Neural crest cell (in vitro differentiated cells): ENCODE measurements at places on chromosomes 16 and 17.

DNA sequence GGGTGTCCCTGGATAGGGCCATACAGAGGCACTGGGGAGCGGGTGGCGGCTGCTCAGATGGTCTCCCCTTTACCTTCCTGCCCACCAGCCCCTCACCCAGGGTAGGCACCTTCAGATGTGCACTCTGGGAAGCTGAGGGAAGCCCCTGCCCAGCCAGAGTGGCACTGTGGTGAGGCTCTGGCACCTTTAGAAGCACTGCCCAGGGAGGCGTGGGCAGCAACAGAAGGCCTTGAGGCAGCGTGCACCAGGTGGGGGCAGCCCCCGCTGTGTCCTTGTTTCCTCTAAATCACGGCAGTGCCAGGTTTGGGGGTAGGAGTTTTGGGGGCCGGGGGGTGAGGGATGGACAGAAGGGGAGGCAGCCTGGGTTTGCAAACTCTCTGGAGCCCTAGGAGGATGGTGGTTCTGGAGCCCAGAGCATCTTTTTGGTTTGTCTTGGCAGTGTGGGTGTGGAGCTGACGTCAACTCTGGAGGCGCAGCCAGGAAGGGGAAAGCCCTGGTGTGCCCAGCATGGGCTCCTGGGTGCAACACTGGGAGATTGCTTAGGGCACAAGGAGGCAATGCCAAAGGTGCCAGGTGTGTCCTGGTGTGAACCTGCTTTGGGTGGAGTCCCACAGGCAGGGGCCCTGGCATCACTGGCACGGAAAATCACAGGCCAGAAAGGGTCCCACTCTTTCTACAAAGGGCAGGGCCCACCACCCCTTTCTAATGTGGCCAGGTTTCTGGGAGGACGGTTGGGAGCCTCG lies 23.1 kb upstream of the CDC42EP4 start:
- no peaks in the 10 kb centered on the region for H3K36me3 ChIP-seq
- H3K27ac ChIP-seq = no peak overlapping the region
- H3K4me1 ChIP-seq = peaks cover 30% of the 10 kb centered on the region
- no peaks in the 10 kb centered on the region for H3K27me3 ChIP-seq
- no peak for DNase-seq
- H3K4me3 ChIP-seq = no peak overlapping the region

DNA sequence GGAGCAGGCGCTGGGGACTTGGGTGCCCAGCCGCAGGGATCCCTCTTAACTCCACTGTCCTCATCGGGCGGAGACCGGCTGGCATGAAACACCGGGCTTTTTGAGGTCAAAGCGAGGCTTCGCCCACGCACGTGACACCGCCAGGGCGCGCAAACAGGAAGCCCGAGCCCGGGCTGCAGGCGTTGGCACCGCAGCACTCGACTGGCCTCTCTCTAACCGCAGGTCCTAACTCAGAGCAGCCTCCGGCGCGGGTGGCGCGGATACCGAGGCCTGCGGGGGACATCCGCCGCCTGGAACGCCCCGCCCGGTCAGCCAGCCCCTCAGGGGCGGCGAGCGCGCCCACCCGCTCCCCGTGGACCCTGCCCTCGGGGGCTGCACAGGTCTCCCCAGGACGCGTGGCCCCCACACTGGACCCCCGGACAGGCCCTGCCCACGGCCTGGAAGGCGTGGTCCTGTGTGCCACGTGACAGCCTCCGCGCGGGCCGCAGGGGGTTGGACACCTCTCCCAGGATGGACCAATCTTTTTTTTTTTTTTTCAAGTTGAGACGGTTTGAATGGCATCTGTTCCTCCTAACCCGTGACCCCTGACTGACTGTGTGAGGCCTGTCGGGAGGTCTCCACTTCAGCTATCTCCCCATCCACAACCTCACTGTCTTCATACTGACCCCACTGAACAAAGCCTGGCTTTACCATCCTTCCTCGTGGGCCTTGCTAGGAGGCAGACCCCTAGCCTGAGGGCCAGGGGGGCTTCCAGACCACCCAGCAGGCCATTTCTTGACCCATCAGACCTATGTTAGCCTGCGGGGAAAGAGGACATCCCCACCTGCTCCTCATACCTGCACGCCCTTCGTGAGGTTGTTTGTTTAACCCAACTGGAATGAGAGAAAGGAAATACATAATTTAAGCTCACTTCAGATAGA lies 8.4 kb upstream of the SLC47A2 start:
- peak overlapping the region; percentile 19 for H3K27ac ChIP-seq
- no peaks in the 10 kb centered on the region for H3K27me3 ChIP-seq

DNA sequence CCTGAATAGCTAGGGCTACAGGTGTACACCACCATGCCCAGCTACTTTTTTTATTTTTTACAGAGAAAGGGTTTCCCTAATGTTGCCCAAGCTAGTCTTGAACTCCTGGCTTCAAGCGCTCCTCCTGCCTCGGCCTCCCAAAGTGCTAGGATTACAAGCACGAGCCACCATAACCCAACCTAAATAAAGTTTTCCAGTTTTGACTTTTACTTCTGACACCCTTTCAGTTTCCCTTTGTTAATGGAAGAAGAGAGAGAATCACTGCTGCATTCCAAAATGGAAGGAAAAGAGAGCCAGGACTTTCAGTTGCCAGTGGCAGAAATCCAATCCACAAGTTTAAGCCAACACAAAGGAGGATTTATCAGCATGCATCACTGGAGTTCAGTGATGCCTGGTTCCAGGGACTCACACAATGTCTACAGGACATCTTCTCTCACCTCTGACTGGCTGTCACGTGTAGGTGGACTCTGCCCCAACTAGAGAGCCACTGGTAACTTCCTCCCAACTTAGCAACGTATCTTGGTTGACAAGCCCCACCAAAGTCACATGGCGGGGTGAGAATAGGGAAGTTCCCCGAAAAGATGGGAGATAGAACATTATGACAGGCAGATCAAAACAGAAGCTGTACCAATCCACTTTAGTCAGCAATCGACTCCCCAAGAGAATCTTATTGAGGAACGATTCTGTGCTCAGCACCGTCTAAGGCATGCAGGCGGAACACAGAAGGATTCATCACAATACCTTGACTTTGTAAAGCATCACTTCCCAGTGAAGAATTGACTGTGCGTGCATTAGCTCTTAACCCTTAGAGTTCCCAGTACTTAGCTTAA lies 46.5 kb downstream of the GAS7 start:
- DNase-seq = no peak
- H3K27me3 ChIP-seq = no peaks in the 10 kb centered on the region
- no peaks in the 10 kb centered on the region for H3K36me3 ChIP-seq

GRCh38 chr17:17681744-17682292 lies 560 bp downstream of the RAI1 start:
- H3K36me3 ChIP-seq = no peaks in the 10 kb centered on the region
- DNase-seq = peak; percentile 29
- H3K4me1 ChIP-seq = peaks cover 53% of the 10 kb centered on the region
- H3K4me3 ChIP-seq = peak overlapping the region; percentile 90
- peak overlapping the region; percentile 88 for H3K27ac ChIP-seq

- peaks cover 3% of the 10 kb centered on the region for H3K4me1 ChIP-seq
- H3K27me3 ChIP-seq = no peaks in the 10 kb centered on the region
- no peak for DNase-seq
These were observed 15.0 kb upstream of the SRCIN1 start for GRCh38 chr17:38620551-38621277.

DNA sequence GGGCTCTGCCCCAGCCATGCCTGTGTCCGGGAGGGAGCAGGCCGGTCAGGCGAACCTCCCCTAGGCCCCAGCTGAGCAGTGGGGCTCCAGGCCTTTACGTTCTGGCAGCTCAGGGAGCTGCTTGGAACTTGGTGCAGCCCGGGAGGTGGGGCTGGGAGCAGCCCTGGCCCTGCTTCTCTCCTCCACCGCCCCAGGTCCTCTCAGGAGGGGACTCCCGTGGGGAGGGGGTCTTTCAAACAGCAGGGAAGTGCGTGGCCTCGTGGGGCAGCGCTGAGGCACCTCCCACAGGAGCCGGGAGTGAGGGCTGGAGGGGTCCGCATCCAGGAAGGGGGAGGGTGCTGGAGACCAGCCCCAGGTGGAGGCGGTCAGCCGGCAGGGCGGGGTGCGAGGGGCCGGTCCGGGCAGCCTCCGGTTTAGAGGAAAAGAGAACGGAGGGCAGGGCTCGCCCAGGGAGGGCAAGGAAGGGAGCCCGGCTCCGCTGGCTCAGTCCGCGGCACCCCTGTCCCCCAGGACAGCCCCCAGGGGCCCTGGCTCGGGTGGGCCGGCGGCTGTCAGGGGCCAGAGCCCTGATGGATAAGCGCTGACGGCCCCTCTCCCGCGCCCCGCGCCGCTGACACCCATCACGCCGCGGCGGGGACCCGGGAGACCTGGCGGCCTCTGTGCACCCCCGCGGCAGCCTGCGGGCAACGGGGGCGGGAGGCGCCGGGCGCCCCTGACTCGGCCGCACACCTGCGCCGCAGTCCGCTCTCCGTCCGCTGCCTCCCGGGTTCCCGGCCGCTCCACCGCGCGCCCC lies 587 bp upstream of the PRR35 start:
- no peak overlapping the region for H3K4me3 ChIP-seq
- DNase-seq = no peak

DNA sequence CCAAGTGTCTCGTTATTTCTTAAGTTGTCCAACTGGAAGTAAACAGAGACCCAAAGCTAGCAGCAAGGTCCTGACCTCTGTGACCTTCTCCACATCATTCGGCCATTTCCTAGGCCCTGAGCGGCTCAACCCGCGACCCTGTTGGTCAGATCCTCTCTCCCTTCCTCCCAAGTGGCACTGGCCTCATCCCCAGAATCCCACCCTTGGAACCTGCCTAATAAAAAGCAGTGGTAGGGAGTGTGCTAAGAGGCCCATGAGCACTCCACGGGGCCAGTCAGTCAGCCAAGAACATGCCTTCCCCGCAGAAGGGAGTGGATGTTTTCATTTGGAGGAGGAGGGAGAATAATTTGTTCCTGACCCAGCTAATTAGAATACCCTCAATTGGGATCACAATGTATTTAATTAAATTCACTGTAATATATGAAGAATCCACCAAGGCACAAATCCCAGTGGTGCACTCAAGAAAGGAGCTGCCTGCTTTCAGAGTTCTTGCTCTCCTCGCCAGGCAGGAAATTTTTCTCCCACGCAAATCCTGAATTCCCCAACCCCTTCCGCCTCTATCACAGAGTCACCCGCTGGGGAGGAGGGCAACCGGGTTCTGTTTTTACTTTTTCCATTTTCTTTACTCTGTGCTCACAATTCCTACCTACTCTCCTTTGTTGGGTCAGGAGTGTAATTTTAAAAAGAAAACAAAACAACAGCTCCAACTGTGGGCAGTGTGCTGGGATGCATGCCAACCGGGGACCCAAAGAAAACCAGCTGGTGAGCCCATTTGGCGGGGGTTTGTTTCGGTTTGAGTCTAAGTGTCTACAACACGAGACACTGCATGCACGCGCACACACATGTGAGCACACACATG lies 153.4 kb downstream of the ZFHX3 start:
- no peaks in the 10 kb centered on the region for H3K27me3 ChIP-seq
- H3K4me1 ChIP-seq = peaks cover 47% of the 10 kb centered on the region
- peak overlapping the region; percentile 7 for H3K4me3 ChIP-seq
- no peak overlapping the region for H3K27ac ChIP-seq
